ENCODE measurements at places on chromosomes 1 and 21. TPM values are rescaled to one million over a fixed set of nuclear protein-coding genes. Genes with fewer than 3 reads are reported as not detected.

DNA sequence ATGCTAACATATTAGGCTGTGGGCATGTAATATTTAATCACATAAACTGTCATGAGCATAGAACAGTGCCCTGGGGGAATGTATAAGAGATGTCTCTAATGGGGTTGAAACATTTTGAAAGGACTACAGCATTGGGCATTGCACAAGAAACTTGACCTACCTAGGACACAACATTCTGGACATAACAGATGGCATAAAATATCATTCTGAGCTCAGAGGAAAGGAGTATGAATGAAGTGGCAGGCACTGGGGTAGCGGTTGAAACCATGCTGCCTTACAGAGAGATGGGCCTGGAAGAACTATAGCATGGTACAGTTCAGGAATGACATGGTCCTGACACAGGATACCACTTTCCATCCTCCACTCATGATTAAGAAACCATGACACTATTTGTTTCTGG is 69.0 kb downstream of the LPAR3 start:
- no peak for DNase-seq
- H3K4me1 ChIP-seq = no peaks in the 10 kb centered on the region
- H3K27ac ChIP-seq = no peak overlapping the region
- no peak overlapping the region for H3K4me3 ChIP-seq
- peaks cover 27% of the 10 kb centered on the region for H3K27me3 ChIP-seq

DNA sequence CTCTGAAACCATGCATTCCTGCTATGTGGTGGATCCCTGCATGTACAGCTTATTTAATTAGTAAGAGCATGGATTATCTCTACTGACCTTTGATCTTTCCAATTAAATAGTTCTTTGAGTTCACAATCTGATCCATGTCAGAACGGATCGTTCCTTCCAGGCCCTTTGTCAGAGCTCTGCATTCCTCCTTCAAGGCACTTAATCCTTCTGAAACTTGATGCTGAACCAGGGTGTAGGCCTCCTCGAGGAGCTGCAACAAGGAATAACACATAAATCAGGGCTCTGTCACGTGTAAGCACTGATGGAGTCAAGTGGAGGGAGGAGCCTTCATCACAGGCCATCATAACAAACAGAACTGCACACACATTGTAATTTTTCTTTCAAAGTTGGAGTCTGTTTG is 68.4 kb upstream of the EDEM3 start:
- peaks cover 55% of the 10 kb centered on the region for H3K36me3 ChIP-seq
- no peak overlapping the region for H3K27ac ChIP-seq
- no peaks in the 10 kb centered on the region for H3K27me3 ChIP-seq

- no peaks in the 10 kb centered on the region for H3K4me1 ChIP-seq
- H3K27me3 ChIP-seq = peaks cover 6% of the 10 kb centered on the region
- no peak overlapping the region for H3K4me3 ChIP-seq
These were observed 134.7 kb upstream of the VANGL1 start for GRCh38 chr1:115506924-115507589.

- H3K27ac ChIP-seq = no peak overlapping the region
- H3K4me1 ChIP-seq = peaks cover 5% of the 10 kb centered on the region
- H3K27me3 ChIP-seq = peaks cover 34% of the 10 kb centered on the region
- peaks cover 6% of the 10 kb centered on the region for H3K36me3 ChIP-seq
- no peak for DNase-seq
- no peak overlapping the region for H3K4me3 ChIP-seq
These were observed 5.7 kb downstream of the ALX3 start for GRCh38 chr1:110064576-110065337.

GRCh38 chr1:61368366-61368765 is 286.0 kb downstream of the NFIA start:
- no peak overlapping the region for H3K4me3 ChIP-seq
- no peak for DNase-seq
- H3K27me3 ChIP-seq = peaks cover 7% of the 10 kb centered on the region
- no peak overlapping the region for H3K27ac ChIP-seq
- no peaks in the 10 kb centered on the region for H3K4me1 ChIP-seq

GRCh38 chr1:2985067-2985561 is 36.2 kb upstream of the ACTRT2 start:
- H3K36me3 ChIP-seq = no peaks in the 10 kb centered on the region
- no peaks in the 10 kb centered on the region for H3K4me1 ChIP-seq
- H3K27ac ChIP-seq = no peak overlapping the region
- H3K4me3 ChIP-seq = no peak overlapping the region

GRCh38 chr1:32925403-32926162 is 24.4 kb upstream of the TMEM54 start:
- peaks cover 45% of the 10 kb centered on the region for H3K27me3 ChIP-seq
- no peaks in the 10 kb centered on the region for H3K36me3 ChIP-seq
- peak overlapping the region; percentile 7 for H3K4me3 ChIP-seq
- H3K27ac ChIP-seq = no peak overlapping the region
- peaks cover 10% of the 10 kb centered on the region for H3K4me1 ChIP-seq

GRCh38 chr1:160346958-160347357 is 3.8 kb downstream of the NCSTN start:
- H3K27me3 ChIP-seq = no peaks in the 10 kb centered on the region
- no peak for DNase-seq
- H3K27ac ChIP-seq = no peak overlapping the region
- peaks cover 55% of the 10 kb centered on the region for H3K36me3 ChIP-seq
- no peak overlapping the region for H3K4me3 ChIP-seq

DNA sequence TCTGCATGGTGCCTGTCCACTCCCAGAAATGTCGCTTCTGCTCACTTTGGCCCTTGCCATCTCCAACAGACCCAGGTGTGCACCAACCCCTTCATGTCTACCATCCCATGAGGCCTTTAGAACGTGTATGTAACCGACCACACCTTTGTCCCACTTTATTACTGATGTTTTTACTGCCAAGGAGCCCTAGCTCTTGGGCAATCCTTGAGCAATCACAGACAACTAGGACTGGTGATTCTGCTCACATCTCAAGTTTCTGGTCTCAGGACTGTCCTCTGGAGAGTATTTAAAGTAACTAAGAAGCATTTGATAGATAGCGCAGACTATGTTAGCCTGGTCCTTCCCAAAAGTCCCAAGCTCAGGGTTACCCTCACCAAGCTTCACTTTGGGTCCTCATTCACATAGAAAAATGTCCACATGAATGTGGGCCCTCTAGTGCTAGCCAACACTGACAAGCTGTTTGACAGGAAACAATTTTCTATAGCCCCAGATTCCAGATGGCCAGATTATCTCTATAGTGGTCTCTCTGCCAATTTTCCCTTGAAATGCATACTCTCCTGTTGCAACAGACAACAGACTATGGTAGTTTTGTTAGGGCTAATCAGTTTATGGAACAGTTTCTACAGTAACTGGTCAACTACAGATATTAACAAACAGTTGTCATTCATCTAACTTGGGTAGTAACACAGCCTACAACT is 6.9 kb upstream of the TMEM81 start:
- DNase-seq = no peak
- peaks cover 2% of the 10 kb centered on the region for H3K4me1 ChIP-seq
- no peak overlapping the region for H3K4me3 ChIP-seq
- no peaks in the 10 kb centered on the region for H3K27me3 ChIP-seq
- H3K36me3 ChIP-seq = peaks cover 57% of the 10 kb centered on the region

DNA sequence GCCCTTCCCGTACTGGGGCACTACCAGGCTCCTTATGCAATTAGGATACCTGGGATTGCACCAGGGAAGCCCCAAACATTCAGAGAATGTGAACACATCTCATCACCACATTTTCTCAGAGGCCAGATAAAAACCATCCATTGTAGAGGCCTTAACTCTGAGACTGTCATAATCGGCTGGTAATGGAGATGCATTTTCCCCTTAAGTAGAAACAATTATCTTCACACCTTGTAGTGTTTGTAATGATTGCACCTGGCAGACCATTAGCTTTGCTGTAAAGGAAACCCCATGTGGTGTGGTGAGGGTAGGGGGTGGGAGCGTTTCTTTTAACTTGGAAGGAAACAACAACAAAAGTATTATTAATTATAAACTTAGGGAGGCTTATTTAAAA is 90.0 kb upstream of the TLR5 start:
- H3K27me3 ChIP-seq = no peaks in the 10 kb centered on the region
- peaks cover 58% of the 10 kb centered on the region for H3K4me1 ChIP-seq
- no peak overlapping the region for H3K4me3 ChIP-seq
- H3K27ac ChIP-seq = no peak overlapping the region

DNA sequence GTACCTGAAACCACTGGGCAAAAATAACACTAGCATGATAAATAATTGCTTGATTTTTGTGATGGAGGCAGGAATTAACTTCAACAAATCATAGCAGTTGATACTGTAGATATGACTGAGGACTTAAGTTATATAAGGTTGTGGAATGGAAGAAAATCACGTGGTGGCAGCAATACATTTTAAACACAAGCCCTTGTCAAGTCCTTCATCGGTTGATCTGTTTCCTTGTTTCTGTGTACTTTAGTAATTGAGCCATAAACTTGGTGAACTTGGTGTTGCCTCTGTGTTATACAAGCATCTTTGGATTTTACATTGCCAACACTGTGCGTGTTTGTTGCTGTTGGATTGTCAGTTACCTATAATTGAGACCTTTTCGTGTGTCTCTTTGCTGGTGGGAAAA is 114.4 kb downstream of the CAMTA1 start:
- no peak overlapping the region for H3K27ac ChIP-seq
- peaks cover 3% of the 10 kb centered on the region for H3K4me1 ChIP-seq
- DNase-seq = no peak
- no peak overlapping the region for H3K4me3 ChIP-seq
- no peaks in the 10 kb centered on the region for H3K36me3 ChIP-seq

GRCh38 chr1:186530109-186530508 is 69.2 kb upstream of the PDC start:
- H3K27ac ChIP-seq = no peak overlapping the region
- H3K4me3 ChIP-seq = no peak overlapping the region
- no peak for DNase-seq
- H3K4me1 ChIP-seq = no peaks in the 10 kb centered on the region

DNA sequence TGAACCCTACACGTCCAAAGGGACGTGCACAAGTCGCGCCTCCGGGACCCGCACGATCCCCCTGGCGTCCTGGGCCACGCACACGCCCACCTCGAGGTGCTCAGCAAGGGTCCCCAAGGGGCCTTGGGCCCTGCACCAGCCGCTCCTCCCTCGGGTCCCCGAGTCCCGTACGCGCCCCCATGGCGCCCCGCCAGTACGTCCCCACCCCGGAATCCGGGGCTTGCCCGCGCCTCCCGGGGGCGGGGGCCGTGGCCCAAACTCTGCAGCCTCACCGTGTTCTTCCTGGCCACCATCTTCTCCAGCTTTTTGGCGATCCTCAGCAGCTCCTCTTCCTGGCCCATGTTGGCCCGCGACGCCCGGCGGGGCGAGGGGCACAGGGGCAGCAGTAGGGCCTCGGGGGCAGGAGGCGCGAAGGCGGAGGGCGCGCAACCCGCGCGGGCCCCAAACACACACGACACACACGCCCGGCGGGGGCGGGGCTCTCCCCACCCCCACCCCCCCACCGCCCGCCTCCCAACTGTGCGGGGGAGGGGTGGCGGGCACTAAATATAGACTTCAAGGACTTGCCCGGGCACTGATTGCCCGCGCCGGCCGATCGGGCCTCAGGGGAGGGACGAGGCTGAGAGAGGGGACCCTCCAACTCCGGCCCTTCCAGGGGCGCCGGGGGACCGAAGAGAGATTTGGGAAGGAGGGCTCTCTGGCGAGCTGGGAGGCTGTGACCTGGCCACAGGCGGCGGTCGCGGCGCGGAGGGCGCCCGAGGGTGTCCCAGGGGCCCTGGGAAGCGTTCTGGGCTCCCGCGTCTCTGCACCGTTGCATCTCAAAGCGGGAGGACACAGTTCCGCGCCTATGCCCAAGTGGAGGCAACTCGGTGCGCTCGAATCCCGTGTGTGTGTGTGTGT is at the start of gene TCEA3:
TSS of gene TCEA3 (minus strand) at position 456 of the 900 bp plus-strand sequence. CDS start at position 341, 115 bp downstream.
- peaks cover 21% of the 10 kb centered on the region for H3K4me1 ChIP-seq
- no peak for DNase-seq
- H3K27ac ChIP-seq = no peak within 1 kb of the TSS
- H3K27me3 ChIP-seq = peaks cover 49% of the 10 kb centered on the region

GRCh38 chr1:99849413-99849743 is 783 bp upstream of the AGL start:
- DNase-seq = no peak
- H3K36me3 ChIP-seq = peaks cover 18% of the 10 kb centered on the region
- H3K27ac ChIP-seq = peak overlapping the region; percentile 76
- peaks cover 23% of the 10 kb centered on the region for H3K4me1 ChIP-seq
- peak overlapping the region; percentile 96 for H3K4me3 ChIP-seq

GRCh38 chr1:174060090-174060489 is 37.9 kb upstream of the RC3H1 start:
- H3K27ac ChIP-seq = no peak overlapping the region
- no peaks in the 10 kb centered on the region for H3K4me1 ChIP-seq
- H3K36me3 ChIP-seq = no peaks in the 10 kb centered on the region
- DNase-seq = no peak

DNA sequence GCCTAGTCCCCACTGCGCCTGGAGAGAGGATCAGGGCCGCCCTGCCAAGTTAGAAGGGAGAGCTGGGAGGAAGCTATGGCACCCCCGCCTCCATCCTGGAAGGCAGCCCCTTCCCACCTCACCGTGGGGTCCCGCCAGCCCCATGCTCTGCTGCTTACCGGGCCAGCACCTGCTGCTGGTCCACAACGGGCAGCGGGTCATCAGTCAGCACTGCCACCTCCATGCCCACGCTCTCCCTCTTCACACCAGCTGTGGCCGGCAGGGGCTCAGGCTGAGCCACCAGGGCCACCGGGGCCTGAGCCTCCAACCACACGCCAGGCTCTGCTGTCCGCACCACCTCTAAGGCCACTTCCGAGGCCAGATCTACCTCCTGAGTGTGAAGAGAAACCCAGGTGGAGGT is 23.5 kb upstream of the DDOST start:
- H3K27me3 ChIP-seq = peaks cover 36% of the 10 kb centered on the region
- DNase-seq = no peak
- no peak overlapping the region for H3K4me3 ChIP-seq

- no peaks in the 10 kb centered on the region for H3K36me3 ChIP-seq
- H3K4me3 ChIP-seq = no peak overlapping the region
- H3K27me3 ChIP-seq = peaks cover 3% of the 10 kb centered on the region
- H3K27ac ChIP-seq = no peak overlapping the region
- DNase-seq = no peak
These were observed 149.4 kb downstream of the TRABD2B start for GRCh38 chr1:47847763-47848162.

GIPC2 gene
- 0.09 TPM for total RNA-seq

CTBS gene
- total RNA-seq = 14.1 TPM

PADI3 gene
- total RNA-seq = not detected

EXOC8 gene
- total RNA-seq = 13.2 TPM

BLACAT1 gene
- not detected for total RNA-seq

DMRTA2 gene
- total RNA-seq = not detected

S100A7A gene
- not detected for total RNA-seq
